ENCODE measurements at places on chromosomes 11 and 22. TPM values are rescaled to one million over a fixed set of nuclear protein-coding genes. Genes with fewer than 3 reads are reported as not detected.

DNA sequence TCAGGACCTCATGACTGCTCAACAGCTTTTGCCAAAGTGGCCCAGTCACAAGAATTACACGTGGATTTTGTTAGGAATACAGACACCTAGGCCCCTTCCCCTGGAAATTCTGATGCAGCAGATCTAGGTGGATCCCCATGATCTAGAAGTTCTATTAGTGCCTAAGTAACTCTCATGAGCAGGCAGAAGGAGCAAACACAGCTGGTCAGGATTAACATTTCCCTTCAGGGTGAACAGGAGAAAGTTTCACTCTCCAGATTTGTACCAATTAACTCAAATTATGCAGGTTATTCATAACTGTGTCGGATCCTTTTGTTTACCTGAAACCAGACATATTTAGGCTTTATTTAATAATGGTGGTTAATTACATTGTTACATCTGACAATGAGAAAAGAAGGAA, 593.4 kb upstream of the ARHGAP42 start:
- no peak for DNase-seq

PDE2A gene
- not detected for total RNA-seq

PGA5 gene
- not detected for total RNA-seq

ACR gene
- not detected for total RNA-seq

DNA sequence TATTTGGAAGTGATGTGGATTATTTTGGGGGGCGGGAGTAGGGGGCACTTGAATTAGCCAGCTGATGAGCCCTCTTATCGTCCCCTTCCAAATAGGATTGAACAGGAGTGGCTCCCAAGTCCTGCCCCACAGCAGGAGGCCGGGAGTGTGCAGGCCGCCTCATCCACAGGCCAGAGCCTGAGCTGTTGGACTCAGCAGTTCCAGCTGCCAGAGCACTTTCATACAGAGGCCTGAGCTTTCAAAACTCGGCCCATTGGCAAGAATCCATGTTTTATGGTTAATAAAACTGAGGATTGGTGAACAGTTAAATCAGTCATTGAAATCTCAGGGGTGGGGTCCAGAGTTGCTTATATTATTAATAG, 9.6 kb downstream of the FAM118A start:
- DNase-seq, result no peak

MS4A7 gene
- not detected for total RNA-seq

- DNase-seq, result no peak
Measured at GRCh38 chr11:61925736-61926135, 8.4 kb upstream of the RAB3IL1 start.

OR52N4 gene
- total RNA-seq, result not detected

JAML gene
- total RNA-seq, result not detected

DNA sequence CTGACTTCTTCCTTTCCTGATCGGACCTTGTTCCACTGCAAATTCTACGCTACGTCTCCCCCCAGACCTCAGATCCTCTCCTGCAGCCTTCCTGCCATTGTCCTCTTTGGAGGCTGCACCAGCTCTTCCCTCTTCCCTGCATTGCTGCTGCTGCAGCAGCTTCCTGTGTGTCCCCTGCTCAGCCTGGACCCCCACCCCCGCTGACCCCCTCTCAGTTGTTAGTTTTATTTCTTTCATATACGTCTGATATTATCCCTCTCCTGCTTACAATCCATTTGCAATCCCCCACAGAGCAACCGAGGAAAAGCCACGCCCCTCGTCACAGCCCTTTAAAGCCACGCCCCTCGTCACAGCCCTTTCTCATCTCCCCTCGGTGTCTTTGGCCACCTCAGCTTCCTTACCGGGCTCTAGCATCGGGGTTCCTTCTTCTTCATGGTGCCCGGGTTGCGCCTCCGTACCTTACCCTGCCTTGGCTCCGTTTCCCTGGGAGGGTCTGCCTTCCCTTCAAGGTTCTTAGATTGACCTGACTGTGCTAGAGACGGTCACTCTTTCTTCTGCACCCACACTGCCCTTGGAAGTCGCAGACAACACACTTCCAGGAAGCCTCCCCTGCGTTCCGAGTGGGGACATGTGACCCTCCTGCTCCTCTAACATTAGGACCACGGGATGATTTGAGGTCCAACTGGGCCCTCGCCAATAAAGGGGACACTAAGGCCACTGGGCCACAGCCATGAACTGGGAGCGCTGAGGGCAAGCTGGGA, 4.8 kb downstream of the MRGPRG start:
- no peak for DNase-seq

DNA sequence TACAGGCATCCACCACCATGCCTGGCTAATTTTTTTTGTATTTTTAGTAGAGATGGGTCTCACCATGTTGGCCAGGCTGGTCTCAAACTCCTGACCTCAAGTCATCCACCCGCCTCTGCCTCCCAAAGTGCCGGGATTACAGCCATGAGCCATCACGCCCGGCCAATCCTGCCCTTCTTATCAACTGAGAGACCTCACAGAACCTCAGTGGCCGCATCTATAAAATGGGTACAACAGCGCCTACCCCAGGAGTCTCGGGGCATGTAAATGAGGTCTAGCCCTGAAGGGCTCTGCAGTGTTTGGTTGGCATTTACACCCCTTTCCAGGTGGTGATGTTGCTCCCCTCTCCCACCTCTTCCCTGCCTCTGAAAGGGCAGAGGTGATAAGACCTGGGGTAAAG, 11.7 kb downstream of the SYNGR1 start:
- DNase-seq, result no peak

- DNase-seq, result no peak
Measured at GRCh38 chr11:116791813-116792143, at the start of gene APOA5. APOA5 (minus strand) TSS chr11:116791879; CDS start chr11:116791860, 19 bp downstream.

DNA sequence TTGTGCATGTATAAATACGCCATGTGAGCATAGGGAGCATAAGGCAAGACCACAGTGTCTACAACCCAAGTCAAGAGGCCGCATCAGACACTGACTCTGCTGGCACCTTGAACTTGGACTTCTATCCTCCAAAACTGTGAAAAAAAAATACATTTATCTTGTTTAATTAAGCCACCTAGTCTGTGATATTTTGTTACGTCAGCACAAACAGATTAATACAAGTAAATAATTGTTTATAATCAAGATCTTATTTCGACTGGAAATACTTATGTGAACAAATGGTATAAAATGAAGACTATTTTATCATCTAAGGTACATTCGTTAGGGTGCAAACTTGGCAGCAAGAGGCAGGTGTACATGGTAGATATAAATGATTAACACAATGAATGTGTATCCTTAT, 599.3 kb upstream of the LRRC4C start:
- DNase-seq, result no peak

IL18 gene
- 1.2 TPM for total RNA-seq

GRCh38 chr22:46915950-46916730, 153.7 kb downstream of the TBC1D22A start:
- DNase-seq, result peak; percentile 28

- DNase-seq, result no peak
Measured at GRCh38 chr11:61955422-61956135, 5.4 kb downstream of the BEST1 start.

GRCh38 chr11:17257196-17257595, 19.3 kb upstream of the NUCB2 start:
- no peak for DNase-seq

CARD10 gene
- total RNA-seq, result 40.7 TPM

CD248 gene
- 629 TPM for total RNA-seq

GRCh38 chr22:27715106-27715505, 86.5 kb downstream of the MN1 start:
- DNase-seq, result no peak

GRCh38 chr11:125519860-125520834, 24.1 kb upstream of the FEZ1 start:
- DNase-seq, result no peak

STARD10 gene
- 10.8 TPM for total RNA-seq

SAA1 gene
- not detected for total RNA-seq

DNA sequence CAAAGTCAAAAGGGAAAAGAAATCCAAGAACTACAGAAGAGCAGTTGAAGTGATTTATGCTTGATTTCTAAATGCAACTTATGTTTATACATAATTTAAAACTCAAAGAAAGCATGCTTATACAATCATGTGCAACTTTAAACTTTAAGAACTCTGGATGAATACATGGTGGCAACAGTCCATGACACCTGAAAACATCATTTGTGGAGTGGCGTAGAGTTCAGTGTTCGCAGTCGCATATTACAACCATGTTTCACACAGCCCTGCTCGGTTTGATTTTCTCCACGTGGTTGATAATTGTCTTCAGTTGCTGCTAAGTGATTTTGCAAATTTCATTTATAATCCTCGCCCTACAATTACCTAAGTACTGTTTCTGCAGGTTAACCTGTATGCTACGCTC, 45.4 kb downstream of the DKK3 start:
- no peak for DNase-seq

GRCh38 chr11:61491736-61492395, 16.7 kb upstream of the LRRC10B start:
- no peak for DNase-seq

DNA sequence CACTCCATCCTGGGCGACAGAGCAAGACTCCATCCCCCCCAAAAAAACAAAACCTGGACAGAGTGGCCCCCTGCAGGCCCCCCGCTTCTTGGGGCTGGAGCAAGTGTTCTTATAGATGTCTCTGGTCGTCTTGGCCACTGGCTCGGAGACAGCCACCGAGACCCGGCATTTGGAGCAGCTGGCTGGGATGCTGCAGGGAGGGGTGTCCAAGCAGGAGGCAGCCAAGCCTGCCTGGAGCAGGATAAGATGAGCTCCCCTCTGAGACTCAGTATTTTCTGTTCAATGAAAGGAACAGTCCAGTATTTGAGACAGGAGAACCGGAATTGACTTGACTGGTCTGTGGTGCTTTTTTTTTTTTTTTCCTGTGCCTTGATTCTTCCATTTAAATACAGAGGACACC, 44.5 kb downstream of the BCR start:
- no peak for DNase-seq

DNA sequence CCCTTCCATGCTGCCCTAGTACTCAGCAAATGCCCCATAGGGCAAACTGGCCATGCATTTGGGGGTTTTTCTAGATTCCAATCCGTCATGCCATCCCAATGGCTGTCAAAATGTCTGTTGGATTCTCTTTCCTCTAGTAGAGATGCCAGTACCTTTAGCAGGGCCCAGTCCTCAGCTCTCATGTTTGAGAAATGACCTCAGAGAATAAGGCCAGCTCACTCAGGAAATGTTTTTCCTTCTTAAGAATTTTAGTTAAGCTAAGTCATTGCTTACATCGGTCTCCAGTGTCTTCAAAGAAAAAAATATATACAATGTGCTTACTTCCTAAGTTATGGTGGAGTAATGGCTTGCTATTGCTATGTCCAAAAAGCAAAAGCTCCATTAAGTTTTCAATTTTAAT, 14.1 kb upstream of the ALKBH3 start:
- no peak for DNase-seq

DNA sequence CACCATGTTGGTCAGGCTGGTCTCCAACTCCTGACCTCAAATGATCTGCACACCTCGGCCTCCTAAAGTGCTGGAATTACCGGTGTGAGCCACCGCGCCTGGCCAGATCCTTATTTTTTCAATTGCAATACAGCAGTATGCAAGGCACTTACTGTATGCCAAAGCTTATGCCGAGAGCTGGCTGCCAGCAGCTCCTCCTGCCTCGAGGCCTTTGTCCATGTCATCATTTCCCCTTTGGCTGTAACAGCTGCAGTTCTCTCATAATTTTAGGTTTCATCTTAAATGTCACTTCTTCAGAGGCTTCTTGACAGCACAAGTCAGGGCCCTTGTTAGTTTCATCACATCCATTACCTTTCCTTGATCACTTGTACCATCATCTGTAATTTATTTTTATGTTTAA, 1.5 kb upstream of the SREBF2 start:
- no peak for DNase-seq

DNA sequence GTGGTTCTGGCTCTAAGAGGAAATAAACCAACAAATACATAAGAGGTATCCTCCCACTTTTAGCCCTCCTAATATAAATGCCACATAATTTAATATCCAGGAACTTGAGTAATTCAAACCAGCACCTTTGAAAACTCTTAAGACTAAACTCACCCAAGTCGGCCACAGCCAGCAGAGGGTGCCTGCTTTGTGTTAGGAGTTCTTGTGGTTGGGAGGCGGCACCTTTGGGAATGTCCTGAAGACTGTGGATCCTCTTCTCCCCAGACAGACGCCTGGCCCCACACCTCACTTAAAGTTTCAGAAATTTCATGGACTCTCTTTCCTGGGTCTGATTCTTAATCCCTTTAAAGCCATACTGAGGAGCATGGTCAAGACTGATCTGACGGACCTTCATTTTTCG, 169.0 kb downstream of the TBC1D22A start:
- peak; percentile 51 for DNase-seq

- DNase-seq, result no peak
Measured at GRCh38 chr11:67464411-67465188, 4.5 kb downstream of the TMEM134 start.

- no peak for DNase-seq
Measured at GRCh38 chr11:41400819-41401382, 58.6 kb downstream of the LRRC4C start.

RAB1B gene
- 290 TPM for total RNA-seq

SAMM50 gene
- total RNA-seq, result 39.8 TPM

- DNase-seq, result no peak
Measured at GRCh38 chr11:9313648-9314290, 624 bp downstream of the TMEM41B start.

- no peak for DNase-seq
Measured at GRCh38 chr11:13320688-13321087, 43.1 kb downstream of the BMAL1 start.

DNA sequence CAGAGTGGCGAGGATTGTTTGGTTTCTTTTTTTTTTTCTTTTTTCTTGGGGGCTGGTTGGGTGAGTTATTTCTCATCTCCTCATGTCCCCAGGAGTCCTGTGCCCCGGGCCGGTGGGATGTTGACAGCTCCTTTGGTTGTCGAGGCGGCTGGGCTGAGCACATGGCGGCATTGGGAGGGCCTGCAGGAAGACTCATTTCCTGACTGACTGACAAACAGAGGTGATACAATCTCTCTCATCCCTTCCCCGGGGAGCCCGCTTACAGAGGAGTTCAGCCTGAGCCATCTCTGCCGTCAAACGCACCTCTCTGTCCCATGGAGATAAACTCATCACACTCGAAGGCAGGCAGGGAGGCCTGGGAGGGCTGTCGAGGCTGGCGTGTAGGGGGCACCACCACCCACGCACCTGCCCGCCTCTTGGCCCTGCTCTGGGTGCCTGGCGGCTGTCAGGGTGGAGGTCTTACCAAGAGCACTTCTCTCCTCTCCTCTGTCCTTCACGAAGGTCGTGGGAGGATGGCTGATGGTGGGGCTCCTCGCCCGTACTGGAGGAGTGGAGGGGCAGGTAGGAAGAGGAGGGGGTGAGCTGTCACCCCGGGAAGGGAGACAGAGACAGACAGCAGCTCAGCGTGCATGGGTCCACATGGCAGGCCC, 60.0 kb upstream of the NECTIN1 start:
- DNase-seq, result no peak

IFITM5 gene
- total RNA-seq, result not detected

FAM83F gene
- not detected for total RNA-seq

Measured in SJSA1 (cell line).